D341Med (cell line): ENCODE measurements at places on chromosomes 12 and 14.

GRCh38 chr14:21087294-21088091 lies 11.0 kb downstream of the ZNF219 start:
- DNase-seq: no peak

DNA sequence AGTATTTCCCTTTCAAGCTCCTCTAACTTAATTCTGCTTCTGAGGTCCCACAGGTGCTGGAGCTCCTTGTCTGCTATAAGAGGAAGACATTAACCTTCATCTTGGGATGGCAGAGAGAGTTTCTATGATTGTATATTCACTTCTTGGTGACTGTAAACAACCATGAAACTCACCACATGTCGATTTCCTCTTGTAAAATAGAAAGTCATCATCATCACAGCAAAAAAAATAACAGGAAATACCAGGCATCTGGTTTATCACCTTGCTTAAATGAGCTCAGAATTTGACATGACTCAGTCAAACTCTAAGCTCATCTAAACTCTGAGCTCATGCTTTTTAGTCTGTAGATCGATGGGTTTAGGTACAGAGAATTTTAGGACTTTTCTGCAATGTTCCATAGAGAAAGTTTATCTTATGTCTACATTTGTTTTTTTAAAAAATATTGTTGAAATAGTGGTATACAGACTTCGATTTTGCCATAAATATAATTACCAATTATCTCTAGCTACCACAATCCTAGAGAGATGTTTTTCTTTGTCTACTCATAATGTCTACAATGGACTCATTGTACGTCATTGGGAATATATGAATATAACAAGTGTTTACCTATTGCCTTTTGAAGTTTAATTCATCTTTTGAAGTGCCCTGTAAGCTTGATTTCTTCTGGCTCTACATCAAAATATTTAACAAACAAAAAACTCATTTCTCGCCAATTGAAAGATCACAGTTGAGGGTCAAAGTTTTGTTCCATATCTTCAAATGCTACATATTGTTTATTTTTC lies 58.4 kb downstream of the IGF1 start:
- no peak for DNase-seq

DNA sequence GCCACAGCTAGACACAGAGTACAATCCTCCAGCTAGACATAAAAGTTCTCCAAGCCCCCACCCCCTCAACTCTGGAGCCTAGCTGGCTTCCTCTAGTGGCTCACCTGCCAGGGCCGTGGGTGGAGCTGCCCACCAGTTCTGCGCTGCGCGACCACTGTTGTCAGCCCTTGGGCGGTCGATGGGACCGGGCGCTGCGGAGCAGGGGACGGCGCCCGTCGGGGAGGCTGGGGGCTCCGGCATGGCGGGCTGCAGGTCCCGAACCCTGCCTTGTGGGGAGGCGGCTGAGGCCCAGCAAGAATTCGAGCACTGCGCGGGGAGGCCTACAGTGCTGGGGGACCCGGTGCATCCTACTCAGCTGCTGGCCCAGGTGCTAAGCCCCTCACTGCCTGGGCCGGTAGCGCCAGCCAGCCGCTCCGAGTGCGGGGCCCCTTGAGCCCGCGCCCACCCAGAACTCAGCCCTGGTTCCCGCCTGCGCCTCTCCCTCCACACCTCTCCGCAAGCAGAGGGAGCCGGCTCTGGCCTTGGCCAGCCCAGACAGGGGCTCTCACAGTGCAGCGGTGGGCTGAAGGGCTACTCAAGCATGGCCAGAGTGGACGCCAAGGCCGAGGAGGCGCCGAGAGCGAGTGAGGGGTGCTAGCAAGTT lies 51.0 kb downstream of the RTN1 start:
- DNase-seq: no peak

DNA sequence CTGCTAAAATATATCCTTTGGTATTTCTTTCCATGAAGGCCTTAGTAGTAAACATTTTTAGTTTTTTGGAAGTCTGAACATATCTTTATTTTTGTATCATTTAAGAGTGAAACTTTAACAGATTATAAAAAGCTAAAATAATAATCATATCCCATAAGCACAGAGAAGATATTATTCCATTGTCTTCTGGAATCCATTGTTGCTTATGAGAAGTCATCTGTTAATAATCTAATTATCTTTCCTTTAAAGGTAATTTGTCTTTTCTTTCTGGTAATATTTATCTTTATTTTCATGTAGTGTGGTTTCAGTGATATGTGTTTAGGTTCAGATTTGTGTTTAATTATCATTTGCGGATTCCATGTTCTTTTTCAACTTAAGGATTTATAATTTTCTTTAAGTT lies 261.7 kb downstream of the MSRB3 start:
- no peak for DNase-seq

- peak; percentile 79 for DNase-seq
Measured at GRCh38 chr12:106246891-106247673, 738 bp downstream of the CKAP4 start.

DNA sequence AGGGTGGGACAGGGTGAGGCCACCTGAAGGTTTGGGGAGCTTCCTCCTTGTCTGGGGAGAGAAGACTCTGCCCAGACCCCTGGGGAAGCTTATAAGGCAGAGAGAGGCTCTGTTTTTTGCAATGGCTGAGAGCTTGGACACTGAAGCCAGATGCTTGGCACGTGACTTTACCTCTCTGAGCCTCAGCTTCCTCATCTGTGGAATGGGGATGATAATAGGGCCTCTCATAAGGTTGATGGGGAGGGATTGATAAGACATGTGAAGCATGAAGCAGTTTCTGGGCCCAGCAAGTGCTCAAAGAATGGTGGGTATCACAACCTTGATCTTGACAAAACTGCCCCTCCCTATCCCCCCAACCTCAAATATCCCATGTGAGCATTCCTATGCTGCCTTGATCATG lies 195.4 kb upstream of the LHX5 start:
- DNase-seq: no peak

DNA sequence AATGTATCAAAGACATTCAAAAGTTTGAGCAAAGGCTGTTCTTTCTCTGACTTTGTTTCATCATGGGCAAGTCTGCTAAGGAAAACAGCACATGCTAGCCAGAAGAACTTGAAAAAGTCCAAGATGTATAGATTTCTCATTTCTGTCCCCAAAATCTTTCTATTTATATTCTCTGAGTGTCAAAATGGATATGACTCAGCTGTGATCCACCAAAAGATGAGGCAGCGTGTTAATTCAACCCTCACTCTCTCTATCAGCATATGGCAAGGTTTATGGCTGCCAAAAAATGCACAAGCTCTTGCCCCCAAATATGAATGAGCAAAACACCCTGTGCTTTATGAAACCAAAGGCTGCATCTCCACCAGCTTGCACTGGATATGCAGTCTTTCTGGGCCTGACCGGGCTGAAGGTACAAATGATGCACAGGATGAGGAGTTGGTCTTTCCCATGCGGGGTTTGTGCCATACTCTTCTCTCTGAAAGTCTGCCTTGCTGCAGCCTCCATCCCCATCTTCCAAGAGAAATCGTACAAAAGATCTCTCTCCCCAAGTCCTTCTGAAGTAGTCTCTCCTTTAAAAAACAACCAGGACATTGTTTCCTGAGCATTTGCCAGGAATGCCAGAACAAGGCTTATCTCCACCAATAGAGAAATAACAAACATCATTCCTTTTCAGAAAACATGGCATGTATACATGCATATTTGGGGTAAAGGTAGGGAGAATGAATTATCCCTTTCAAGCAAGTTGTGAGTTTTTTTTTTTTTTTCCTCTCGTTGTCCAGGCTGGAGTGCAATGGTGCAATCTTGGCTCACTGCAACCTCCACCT lies 203.4 kb downstream of the TMX1 start:
- no peak for DNase-seq

DNA sequence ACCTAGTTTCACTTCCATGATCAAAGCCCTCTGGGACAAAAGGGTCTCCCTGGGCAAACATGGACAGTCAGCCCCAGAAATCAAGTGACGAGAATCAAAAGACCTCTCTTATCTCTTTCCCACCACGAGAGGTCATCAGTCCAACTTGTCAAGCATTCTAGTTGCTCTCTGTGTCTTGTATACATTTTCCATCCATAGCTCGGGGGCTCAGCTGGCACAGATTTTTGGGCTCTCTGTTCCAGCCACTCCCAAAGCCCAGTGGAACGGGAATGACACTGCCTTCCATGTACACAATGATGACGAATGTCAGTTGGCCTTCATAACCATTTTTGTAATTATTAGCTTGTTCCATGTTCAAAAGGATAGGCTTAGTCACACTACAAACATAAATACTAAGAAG lies 29.7 kb downstream of the NOS1 start:
- DNase-seq: no peak

- no peak for DNase-seq
Measured at GRCh38 chr14:74670726-74671411, 42.0 kb downstream of the AREL1 start.

- no peak for DNase-seq
Measured at GRCh38 chr12:54383041-54383609, 1.4 kb downstream of the ZNF385A start.

DNA sequence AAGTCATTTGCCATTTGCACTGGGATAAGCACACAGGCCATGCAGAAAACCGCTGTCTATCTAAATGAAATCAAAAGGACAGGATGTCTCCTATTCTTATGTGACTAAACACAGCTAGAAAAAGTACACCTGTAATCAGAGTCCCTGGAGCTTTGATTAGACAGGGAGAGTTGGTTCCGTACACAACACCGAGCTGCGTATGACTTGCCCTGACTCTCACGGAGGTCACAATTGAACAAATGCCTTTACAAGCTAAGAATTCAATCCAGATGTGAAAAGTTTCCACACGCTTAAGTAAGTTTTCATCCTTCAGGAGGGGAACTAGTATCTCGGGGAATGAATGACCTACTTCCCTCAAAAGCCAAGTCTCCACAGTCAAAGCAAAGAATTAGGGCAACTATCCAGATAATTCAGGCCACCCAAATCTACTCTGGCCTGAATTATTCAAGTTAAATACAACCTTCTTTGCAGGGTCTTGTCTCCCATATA lies 67.5 kb downstream of the RTN1 start:
- no peak for DNase-seq

- no peak for DNase-seq
Measured at GRCh38 chr12:48967991-48968390, 3.5 kb downstream of the WNT10B start.

DNA sequence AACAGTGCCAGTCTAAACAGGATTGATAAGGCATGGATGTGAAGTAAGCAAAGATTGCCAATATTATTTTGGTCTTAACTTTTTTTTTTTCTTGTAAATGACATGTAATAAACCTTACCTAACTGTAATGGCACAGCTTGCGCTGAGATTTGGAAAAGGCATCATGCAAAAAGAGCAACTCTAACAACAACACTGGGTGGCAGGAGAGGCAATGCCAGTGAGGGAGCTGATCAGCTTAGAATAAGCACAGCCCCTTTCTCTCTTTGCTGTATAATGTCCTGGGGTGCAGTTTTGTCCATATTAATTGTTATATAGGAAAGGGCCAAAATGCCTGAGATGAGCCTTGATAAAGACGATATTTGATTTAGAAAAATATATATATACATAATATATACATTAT lies 1589.7 kb upstream of the FLRT2 start:
- DNase-seq: peak; percentile 37

- DNase-seq: no peak
Measured at GRCh38 chr12:50933459-50934124, 18.8 kb upstream of the HIGD1C start.

DNA sequence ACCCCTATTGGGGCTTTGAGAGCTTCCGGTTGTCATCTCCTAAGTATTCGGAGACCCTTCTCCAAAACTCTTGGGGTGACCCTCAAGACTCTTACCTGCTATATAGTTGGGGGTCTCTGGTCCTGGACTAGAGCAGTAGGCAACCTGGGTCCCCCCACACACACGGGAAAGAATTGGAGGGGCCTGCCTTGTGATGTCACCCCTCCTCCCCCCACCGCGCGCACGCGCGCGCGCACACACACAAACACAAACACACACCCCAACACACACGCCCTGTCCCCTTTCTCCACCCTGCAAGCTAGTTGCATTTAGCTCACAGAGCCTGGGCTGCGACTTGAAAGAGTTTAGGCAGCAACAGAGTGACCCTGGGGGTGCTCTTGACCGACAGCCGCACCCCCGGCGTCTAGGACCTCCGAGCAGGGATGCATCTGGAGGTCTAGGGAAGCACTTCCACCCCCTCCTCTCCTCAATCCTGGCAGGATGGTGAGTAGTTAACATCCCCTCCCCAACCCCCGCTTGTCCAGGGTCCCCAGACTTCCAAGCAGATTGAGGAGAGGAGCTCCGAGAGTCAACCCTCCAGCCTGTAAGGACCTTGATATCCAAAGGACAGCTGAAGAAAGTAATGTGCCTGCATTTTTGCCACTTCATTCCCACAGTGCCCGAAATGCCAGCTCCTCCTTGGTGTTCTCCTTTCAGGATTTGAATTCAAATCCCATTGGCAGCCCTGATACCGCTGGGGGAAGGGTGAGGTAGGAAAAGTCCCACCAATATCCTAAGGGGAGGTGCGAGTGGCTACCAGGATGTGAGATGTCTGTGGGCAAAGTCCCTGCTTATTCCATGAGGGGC lies 1.4 kb upstream of the DNAJC14 start:
- DNase-seq: peak; percentile 85

DNA sequence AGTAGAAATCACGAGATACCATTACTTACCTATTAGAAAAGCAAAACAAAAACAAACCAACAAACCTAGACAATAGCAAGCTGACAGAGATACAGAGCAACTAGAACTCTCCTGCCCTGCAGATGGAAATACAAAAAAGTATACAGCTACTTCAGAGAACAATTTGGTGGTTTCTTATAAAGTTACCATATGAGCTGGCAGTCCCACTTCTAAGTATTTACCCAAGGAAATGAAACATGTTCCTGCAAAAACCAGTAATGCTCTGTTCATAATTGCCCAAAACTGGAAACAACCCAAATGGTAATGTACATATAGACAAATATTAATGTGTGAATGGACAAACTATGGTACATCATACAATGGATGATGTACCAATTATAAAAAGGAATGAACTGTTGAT lies 31.7 kb downstream of the FUT8 start:
- no peak for DNase-seq

- no peak for DNase-seq
Measured at GRCh38 chr12:106814714-106815113, 40.2 kb downstream of the RIC8B start.

GRCh38 chr14:76015668-76016067 lies 30.1 kb downstream of the IFT43 start:
- no peak for DNase-seq

- DNase-seq: peak; percentile 59
Measured at GRCh38 chr14:88463318-88463717, 77.9 kb downstream of the SPATA7 start.

GRCh38 chr14:85587151-85587711 lies 57.3 kb downstream of the FLRT2 start:
- DNase-seq: no peak

GRCh38 chr12:112305951-112306350 lies 76.3 kb downstream of the HECTD4 start:
- DNase-seq: no peak

DNA sequence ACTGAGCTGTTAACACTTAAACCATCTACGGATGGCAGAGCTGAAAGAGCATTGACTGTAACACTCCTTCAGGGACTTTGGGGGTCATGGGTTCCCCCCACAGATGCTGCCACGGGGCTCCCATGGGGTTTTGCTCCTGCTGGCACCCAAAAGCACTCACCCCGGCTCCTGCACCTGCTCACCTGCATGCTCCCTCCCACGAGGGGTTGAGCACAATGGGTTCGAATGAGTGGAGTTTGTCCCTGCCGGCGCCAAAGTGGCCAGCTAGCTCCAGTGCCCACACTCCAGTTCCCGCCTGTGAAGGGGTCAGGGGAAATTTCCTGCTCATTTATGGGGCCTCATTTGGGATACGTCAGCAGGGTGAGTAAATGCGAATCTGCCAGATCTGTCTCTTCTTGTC lies 40.7 kb downstream of the TNFAIP2 start:
- DNase-seq: no peak

- no peak for DNase-seq
Measured at GRCh38 chr12:117662620-117663395, 301.4 kb upstream of the NOS1 start.

- DNase-seq: no peak
Measured at GRCh38 chr14:71551291-71551950, 380.8 kb upstream of the RGS6 start.
